Upper lobe of right lung (tissue), 1 donor: ENCODE measurements at places on chromosomes 3 and 15.

- DNase-seq, result no peak
These were observed 20.3 kb upstream of the EPB42 start for GRCh38 chr15:43241100-43241499.

DNA sequence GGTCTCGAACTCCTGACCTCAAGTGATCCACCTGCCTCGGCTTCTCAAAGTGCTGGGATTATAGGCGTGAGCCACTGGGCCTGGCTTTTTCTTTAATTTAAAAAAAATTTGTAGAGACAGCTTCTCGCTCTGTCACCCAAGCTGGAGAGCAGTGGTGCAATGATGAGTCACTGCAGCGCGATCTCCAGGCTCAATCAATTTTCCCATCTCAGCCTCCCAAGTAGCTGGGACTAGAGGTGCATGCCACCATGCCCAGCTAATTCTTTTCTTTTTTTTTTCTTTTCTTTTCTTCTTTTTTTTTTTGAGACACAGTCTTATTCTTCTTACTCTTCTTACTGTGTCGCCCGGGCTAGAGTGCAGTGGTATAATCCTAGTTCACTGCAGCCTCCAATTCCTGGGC lies 19.8 kb downstream of the TUBGCP4 start:
- no peak for DNase-seq

DNA sequence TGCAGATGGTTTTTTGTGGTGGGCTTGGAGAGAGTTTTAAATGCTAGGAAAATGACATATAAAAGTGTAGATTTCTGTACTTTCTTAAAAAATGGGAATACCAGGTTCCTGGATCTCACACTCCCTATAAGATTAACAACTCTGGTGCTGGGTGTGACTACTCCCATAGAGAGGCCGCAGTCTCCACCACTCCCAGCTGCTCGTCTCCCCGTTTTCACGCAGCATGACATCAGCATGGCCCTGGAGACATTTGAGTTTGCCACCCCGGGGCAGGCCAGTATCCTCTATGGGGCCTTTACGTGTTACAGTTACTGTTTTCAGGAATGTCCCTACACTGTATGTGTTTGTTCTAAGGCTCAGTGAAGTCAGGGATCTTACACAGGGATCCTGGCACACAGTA lies 126.7 kb upstream of the ATP2B2 start:
- DNase-seq, result no peak

GRCh38 chr15:76340803-76341365 lies 4.3 kb downstream of the ISL2 start:
- no peak for DNase-seq

GRCh38 chr3:176978441-176978840 lies 218.8 kb downstream of the TBL1XR1 start:
- DNase-seq, result no peak

- no peak for DNase-seq
These were observed 81.1 kb upstream of the VGLL4 start for GRCh38 chr3:11724615-11725339.

GRCh38 chr3:127462111-127462655 lies 128.3 kb downstream of the TPRA1 start:
- no peak for DNase-seq

- DNase-seq, result no peak
These were observed 905.3 kb upstream of the ALCAM start for GRCh38 chr3:104461431-104461830.

- no peak for DNase-seq
These were observed 39.9 kb downstream of the IFT57 start for GRCh38 chr3:108182339-108182738.

DNA sequence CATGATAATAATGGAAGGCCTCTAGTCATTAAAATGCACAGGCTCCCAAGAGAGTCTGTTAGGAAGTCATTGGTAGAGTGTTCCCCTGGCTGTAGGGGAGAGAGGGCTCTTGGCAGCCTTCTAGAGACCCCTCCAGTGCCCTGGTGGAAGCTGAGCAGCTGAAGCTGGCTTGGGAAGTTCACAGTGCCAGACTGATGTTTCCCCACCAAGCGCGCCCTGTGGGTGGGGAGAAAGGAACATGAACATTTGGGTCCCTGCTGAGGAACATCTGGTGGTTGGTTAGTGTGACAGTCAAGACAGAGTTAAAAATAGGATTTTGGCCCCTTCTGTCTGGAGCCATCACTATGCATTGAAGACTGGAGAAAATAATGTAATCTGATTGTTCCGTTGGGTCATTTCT lies 37.1 kb upstream of the RGMA start:
- no peak for DNase-seq

DNA sequence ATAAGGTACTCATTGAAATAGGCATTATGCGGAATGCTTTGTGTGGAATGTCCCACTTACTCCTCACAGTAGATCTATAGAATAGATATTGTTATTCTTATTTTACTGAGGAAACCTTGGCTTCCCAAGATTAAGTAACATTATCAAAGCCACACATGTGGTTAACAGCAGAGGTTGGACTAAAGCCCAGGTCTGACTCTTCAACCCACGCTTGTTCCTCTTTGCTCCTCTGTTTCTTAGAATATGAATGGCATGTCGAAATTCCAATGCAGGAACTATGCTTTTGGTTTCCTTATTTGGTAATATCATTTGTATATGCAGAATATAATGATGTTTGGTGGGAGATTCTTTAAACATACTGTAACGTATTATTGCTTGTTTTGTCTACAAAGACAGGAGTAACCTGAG lies 818.8 kb upstream of the LMCD1 start:
- DNase-seq, result peak; percentile 52

- DNase-seq, result no peak
These were observed 220.5 kb upstream of the ADAMTS9 start for GRCh38 chr3:64908251-64908685.

DNA sequence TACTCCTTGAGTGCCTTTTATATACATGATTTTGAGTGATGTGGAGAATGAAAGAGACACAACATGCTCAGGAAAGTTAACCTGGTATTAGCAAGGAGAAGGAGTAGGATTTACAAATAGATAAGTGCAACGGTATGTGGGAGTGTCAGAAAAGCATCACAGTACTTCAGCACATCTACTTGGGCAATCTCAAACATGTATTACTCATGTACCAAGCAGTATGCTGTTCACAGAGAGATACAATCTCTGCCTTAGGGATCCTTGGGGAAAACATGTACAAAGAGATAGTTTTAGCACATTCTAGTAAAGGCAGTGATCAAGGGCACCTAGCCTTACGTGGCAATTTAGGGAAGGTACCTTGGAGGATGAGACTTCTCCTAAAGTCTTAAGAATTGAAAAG lies 146.5 kb downstream of the FILIP1L start:
- no peak for DNase-seq

GRCh38 chr3:19937459-19938294 lies 3.7 kb upstream of the EFHB start:
- no peak for DNase-seq

DNA sequence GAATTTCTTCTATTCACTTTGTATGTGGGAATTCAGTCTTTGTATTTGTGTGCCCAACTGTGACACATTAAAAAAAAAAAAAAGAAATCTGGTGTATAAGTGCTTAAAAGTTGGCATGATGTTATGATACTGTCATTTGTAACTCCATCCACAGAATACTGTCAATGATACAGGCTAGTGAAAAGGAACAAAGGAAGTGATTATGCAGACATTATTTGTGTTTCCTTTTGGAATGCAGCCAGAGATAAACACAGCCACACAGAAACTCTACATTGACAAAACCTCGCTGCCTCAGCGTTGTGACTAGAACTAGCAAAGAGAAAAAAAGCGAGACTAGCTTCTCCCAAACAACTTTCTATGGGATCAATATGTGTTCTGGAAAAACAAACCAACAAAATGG lies 519.2 kb upstream of the AGTR1 start:
- DNase-seq, result no peak

DNA sequence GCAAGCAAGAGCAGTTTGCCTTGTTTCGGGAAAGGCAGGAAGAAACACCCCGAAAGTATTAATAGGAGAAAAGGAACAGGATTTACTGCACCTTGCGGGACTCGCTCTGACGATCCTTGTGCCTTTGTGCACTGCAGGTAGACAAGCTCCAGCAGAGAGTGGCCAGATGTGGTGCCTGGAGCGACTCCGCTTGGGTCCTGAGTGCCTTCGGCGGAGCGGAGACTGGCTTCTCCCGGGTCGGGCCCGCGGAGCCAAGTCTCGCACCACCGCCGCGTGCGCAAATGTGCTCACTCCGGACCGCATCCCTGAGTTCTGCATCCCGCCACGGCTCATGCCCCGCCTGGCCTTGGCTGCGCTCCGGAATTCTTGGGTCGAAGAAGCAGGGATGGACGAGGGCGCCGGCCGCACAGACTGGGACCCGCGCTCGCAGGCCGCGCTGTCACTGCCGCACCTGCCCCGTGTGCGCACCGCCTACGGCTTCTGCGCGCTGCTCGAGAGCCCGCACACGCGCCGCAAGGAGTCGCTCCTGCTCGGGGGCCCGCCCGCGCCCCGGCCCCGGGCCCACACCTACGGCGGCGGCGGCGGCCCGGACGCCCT lies 769 bp downstream of the C2CD4A start:
- peak; percentile 71 for DNase-seq

DNA sequence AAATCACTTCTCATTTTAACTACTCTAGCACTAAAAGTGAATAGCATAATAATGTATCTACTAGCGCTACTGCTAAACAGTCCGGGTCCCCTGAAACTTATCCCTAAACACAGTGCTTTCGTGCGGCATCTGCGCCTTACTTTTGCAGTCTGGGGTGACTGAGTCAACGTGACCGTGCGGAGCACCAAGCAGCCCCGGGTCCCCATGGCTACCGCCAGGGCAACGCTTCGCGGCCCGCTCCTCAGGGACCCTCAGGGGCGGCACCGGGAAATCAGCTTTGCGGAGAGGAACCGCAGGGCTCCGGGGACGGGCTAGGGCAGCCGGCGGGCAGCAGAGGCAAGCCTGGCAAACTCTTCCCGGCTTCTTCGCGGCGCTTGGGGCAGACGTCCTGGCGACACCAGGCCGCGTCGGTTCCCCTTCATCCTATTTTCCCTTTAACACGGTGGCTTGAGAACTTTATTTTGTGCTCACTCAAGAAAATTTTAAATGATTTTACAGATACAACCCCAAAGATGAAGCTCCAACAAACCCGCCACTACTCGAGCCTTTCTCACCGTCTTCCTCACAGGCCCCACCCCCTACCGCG lies 757 bp upstream of the DIPK2A start:
- DNase-seq, result peak; percentile 81

GRCh38 chr3:197798863-197799262 lies 7.8 kb downstream of the LRCH3 start:
- no peak for DNase-seq

DNA sequence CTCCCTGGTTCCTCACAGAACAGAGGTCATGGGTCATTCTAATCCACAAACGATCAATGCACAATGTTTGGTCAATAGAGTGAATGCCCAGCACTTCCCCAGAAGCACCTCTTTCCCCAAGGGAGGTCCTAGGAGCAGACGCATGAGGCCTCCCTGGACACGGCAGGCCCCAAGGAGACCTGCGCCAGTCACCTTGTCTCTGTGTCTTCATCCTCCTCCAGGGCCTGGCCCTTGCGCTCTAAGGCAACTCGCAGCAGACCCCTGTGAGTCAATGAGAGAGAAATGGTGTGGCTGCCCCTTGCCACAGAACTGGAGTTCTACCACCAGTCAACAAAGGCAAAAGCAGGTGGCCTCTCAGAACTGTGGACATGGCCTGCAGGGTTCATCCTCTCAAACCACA lies 18.1 kb downstream of the ALS2CL start:
- DNase-seq, result no peak

DNA sequence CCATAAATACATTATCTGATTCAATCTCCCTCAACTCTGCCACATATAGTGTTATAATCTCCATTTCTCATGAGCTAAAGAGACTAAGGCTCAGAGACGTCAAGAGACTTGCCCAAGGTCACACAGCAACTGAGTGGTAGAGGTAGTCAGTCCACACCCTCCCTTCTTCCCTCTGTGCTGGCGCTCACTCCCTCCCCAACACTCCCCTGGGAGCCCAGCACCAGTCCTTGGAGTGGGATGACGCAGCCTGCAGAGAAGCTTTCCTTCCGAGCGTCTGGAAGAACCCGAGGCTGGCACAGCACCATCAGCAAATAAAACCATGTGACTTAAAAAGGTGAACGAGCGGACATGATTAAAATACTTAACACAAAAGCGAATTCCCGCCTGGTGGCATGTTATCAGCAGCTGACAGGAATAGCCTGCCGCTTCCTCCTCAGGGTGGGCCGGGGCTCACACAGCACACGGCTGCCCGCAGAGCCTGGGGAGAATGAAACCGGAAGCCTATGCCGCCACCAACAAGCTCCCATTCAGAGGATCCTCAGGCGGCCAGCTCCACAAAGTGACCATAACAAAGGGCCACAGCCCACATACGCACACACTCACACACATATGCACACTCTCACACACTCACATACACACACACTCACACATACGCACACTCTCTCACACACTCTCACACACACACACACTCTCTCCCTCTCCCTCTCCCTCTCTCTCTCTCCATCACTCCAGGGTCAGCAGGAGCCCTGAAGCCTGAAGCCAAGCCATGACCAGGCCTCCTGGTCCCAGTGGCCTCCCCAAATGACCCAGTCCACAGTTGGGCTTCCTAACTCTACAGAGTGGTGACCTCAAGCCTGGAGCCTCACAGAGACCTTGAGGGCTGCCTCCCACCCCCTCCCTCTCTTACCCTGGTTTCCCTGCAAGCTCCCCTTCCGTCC lies 120.5 kb downstream of the XXYLT1 start:
- DNase-seq, result peak; percentile 88

DNA sequence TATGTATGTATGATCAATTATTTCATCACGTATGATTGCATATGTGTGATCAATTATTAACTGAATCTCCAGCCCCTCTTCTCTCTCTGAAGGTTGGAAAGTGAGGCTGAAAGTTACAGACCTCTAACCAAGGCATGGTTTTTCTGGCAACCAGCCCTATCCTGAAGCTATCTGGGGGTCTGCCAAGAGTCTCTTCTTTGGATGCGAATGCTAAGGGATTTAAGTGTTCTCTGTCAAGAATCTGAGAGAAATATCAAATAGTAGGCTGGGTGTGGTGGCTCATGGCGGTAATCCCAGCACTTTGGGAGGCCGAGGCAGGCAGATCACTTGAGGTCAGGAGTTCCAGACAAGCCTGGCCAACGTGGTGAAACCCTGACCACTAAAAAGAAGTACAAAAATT lies 8.1 kb downstream of the NKTR start:
- DNase-seq, result no peak

DNA sequence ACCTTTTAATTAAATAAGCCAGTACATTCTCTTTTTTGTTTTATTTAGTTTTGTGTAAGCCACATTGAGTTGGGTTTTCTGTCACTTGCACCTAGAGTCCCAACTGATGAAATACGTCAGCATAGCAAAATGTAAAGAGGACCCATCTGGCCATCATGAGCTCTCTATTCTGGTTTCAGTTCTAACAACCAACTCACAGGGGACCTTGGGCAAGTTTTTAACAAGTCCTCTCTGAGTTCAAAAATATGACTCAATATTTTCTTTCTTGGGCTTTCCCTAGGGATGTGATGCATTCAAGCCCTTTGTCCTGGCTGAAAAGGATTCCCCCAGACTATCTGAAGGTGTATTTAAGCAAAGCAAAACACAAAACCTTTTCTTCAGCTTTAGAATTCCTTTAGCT lies 32.9 kb downstream of the PLCH1 start:
- DNase-seq, result no peak

- DNase-seq, result no peak
These were observed 18.5 kb downstream of the NLGN1 start for GRCh38 chr3:173416070-173416469.

GRCh38 chr3:48241796-48242455 lies 1.0 kb downstream of the ZNF589 start:
- peak; percentile 66 for DNase-seq

GRCh38 chr3:97278506-97278905 lies 464.1 kb downstream of the EPHA6 start:
- no peak for DNase-seq
